CD4-positive, alpha-beta T cell treated with Interleukin-21 for 1 hour (primary cell): ENCODE measurements at places on chromosomes 5 and 9.

DNA sequence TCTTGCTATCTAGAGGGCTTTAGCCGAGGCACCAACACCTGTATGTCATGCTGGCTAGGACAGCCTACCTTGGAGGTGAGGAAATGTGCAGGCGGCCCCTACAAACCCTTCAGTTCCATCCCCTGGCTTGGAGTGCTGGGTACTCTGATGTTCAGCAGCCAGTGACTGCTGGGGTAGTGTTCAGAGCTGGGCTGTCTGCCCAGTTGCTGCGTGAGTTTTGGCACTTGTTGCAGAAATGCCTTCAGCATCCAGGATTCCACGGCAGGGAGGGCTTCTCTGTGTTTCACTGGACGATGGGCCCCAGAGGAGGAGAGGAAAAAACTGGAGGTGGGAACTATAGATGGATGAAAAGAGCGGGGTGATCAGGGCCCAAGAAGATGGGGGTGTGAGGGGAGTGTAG lies 10.4 kb downstream of the SWI5 start:
- DNase-seq: no peak

- DNase-seq: no peak
Measured at GRCh38 chr9:79567671-79568098, 4.1 kb upstream of the TLE4 start.

DNA sequence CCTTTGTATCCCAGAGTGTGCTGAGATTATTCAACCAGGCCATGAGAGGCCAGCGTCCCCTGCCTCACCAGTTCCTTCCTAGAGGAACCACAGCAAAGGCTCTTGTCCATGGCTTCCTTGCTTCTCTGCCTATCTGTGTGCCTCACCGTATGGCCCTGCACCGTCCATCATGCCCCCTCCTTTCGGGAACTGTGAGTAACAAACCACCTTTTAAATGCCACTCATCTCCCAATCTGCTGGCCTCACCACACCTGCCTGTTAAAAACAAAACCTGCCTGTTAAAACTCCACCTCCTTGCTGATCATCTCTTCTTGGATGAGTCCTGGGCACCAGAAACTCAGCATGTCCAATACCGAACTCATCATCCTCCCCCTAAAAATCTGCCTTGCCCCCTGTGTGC lies 4.4 kb upstream of the OR2Y1 start:
- DNase-seq: no peak

DNA sequence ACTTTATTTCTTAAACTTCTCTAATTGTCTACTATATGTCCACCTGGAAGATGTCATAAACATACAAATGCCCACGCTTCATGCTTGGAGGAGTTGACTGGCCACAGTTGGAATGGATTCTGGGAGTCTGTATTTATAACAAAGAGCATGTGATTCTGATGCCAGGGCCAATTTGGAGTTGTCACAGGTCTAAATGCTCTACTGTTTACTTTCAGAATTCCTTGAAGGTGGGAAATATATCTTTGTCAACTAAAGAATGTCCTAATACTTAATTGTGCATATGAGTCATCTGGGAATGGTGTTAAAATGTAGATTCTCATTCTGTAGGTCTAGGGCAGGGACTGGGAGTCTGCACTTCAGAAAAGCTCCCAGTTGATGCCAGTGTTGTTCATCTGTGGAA lies 196.1 kb downstream of the ANXA1 start:
- DNase-seq: no peak

DNA sequence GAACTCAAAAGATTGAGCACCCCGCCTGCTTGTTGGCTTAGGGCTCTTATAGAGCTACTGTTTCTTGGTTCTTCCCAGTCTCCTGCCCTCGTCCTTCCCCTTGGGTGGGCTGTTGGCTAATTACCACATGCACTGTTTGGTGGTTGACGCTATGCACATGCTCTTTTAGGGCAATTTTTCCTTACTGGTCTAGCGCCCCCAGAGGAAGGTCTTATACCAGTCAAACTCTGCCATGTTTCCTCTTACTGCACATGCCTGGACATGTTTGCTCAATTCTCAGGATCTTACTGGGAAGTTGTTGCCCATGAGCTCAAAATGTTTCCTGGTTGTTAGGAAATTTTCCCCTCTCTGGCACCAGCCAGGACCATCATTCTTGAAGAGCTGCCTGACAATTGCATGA lies 101.9 kb downstream of the SLC28A3 start:
- DNase-seq: no peak
